ENCODE measurements at places on chromosomes 3 and 15.

- no peak for ATAC-seq
Measured at GRCh38 chr15:70274255-70274880, 176.7 kb upstream of the TLE3 start.

- ATAC-seq, result no peak
Measured at GRCh38 chr3:162626172-162626571, 1129.6 kb downstream of the OTOL1 start.

DNA sequence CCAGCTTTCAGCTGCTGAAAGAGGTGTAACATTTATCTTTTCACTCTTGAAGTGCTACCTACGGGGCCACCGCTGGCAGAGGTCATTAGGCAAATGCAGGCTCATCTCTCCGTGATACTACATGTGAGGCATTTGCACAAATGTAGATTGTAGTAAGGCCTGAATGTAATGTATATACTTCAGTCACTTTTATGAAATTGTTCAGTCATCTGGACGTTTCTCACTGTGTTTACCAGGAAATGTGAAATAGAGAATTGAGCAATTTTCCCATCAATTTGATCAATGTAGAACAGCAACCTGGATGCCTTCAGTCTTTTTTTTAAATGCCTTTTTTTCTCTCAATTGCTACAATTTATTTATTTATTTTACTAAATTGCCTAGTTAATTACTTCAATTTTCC, 368.3 kb upstream of the AZI2 start:
- no peak for ATAC-seq

GRCh38 chr15:39239562-39239961, 341.3 kb upstream of the THBS1 start:
- no peak for ATAC-seq

DNA sequence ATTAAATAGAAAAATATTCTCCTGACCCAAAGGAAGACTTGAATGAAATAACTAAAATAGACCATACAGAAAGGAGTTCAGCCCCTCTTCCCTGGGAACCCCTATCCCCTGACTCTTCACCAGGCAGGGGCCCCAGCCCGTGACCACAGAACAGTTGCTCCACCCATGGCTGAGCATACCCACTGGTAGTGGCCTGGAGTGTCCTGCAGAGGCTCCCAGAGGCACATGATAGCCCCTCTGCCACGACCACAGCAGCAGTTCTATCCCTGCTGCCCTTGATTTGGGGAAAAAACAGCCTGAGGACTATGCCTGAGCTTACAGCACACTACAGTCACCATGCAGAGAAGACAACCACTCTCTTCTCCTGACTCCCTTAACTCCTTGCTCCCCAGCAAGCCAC, 31.8 kb downstream of the TTC14 start:
- no peak for ATAC-seq

DNA sequence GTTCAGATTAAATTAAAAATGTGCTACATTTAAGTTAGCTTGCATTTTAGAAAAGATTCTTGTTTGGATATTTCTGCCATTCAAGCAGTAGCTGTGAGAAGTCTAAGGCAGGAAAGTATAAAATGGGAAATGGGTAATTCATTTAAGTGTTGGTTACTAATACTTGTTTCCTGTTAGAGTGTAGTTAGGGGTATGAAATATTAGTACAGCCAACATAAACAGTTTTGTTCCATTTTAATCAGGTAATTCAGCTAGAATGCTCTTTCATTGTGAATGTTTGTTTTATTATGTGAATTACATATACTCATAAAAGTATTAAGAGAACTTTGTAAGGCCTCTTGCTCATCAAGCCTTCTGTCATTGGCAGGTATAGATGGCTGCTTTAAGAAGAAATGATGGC, 19.9 kb downstream of the TATDN2 start:
- no peak for ATAC-seq
